ENCODE measurements at places on chromosomes 16 and 17.

- DNase-seq = no peak
Observed at GRCh38 chr17:17545031-17545820, 46.3 kb downstream of the PEMT start.

GRCh38 chr16:11783319-11784037 is 13.6 kb downstream of the ZC3H7A start:
- DNase-seq = no peak

- peak; percentile 58 for DNase-seq
Observed at GRCh38 chr17:48335858-48336500, 94.0 kb downstream of the SKAP1 start.

DNA sequence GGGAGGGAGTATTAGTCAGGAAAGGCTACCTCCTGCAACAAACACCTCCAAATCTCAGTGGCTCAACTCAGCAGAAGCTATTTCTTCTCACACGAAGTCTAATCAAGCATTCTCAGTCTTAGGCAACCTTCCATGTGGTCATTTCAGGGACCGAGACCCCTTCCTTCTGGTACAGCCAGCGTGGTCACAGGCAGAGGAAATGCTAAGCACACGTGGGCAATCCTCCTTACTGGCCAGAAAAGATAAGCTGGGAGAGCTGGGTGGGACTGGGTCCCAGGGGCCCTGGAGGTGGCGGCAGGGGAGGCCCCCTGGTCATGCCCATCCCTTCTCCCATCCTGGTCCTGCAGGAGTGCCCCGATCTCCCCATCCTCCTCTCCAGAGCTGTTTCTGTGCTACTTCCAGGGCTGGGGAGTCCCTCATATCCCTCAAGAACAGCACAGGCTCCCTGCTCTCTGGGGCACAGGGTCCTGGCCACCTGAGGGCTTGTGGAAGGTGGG is 5.7 kb upstream of the CX3CL1 start:
- no peak for DNase-seq

DNA sequence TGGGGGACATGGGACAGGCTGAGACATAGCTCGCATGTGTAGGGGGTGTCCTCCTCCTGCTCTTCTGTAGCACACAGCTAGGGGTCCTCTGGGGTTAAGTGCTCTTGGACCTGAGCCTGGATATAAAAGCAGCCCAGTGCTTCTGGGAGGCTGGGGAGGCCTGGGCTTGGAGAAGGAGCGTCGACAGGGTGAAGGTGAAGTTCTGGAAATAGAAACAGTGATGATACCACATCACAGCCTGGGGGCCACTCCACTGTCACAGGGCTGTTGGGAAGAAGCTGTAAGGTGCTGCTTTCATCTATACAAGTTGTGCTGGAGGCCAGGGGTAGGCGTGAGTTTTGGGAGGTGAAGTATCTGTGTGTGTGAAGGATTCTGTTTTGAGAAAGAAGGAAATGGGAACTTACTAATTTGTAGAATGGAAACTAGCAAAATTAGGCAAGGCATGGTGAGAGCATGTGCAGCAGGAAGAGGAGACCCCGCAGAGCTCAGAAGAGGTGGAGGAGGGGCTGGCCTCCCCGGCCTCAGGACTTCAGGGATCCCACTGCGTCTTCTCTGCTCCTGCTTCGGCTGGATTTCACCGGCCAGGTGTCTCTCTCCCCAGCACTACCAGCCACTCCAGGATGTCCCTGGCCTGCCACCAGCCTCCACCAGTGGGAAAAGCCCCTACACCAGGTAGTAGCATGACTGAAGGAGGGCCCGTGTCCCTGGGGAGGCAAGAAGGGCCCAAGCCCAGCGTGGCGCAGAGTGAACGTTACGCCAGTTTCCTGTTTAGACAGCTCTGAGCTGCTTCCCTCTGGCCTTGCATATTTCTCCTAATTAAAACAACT is 19.4 kb downstream of the PLCG2 start:
- DNase-seq = no peak

- DNase-seq = peak; percentile 49
Observed at GRCh38 chr17:27345141-27345904, 51.4 kb downstream of the WSB1 start.

- no peak for DNase-seq
Observed at GRCh38 chr17:29710520-29710884, 87.8 kb upstream of the CORO6 start.

DNA sequence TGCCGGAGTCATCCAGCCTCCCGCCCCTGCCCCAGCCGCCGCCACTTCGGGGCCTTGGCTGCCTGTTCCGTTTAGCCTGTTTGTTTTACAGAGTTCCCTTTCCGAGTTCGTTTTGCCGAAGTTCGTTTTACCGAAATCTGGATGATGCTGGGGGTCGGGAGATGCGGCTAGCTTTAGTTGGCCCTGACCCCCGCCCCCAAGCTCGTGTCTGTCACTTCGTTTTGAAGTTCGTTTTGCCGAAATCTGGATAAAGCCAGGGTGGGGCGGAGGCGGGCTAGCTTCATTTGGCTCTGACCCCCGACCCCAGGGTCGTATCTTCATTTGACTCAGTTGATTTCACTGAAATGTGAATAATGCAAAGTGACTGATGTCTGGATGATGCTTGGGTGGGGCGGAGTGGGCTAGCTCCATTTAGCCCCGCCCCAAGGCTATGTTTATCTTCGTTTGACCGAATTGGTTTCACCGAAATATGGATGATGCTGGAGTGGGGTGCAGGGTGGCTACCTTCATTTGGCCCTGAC is 591 bp downstream of the PSMD7 start:
- DNase-seq = no peak

GRCh38 chr17:17938388-17939107 is 33.7 kb downstream of the TOM1L2 start:
- DNase-seq = no peak

- DNase-seq = no peak
Observed at GRCh38 chr17:80109713-80110446, 8.5 kb downstream of the GAA start.

- no peak for DNase-seq
Observed at GRCh38 chr17:56540836-56541235, 52.7 kb upstream of the NOG start.

- no peak for DNase-seq
Observed at GRCh38 chr16:3992297-3993051, 112.0 kb upstream of the CREBBP start.

- no peak for DNase-seq
Observed at GRCh38 chr17:59616253-59616920, 3.3 kb upstream of the CLTC start.

DNA sequence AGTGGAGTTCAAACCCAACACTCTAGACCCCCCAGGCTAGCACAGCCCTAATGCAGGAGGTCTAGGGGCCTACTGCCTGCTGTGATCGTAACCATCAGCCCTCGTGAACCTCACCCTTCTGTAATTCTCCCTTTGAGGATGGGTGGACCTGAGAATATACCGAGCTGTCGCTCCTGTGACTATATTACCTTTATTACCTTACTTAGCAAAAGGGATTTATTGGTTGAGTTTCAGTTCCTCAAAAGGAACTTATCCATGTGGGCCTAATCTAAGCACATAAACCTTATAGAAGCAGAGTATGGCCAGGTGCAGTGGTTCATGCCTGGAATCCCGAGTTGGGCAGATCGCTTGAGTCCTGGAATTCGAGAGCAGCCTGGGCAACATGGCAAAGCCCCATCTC is 19.2 kb upstream of the EMP2 start:
- no peak for DNase-seq

GRCh38 chr16:14452066-14452465 is 178.0 kb downstream of the PARN start:
- no peak for DNase-seq

DNA sequence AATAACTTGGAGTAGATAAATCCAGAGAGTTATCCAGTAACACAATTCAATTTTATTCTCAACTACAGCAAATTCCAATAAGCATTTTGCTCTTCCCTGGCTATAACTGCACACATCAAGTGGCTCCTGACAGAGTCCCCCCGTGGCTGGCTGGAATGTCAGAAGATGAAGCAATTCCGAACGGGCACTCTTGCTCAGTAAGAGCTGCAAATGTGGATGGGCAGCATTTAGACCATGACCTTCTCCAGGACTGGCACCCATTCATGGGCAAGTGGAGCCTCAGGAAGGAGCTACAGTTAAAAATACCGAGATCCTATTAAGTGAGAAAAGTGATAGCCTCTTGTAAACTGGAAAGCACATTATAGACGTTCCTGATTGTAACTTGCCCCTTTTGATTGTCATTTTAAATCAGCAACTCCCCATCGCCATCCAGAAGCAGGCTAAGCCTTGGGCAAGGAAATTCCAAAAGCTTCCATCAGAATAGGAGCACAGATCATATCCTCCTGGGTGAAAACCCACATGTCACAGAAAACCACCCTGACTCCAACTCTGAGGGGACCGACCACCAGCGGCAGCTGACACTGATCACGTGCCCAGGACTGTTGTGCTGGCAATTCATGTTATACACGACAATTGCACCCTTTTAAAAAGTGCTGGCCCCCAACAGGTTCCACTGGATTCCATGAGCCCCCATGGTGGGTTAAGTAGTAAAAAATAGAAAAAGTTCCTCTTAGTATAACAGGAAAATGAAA is 7.1 kb downstream of the UBE2O start:
- no peak for DNase-seq

GRCh38 chr17:42783062-42783790 is 2.8 kb downstream of the WNK4 start:
- DNase-seq = no peak

GRCh38 chr16:76668207-76668725 is 391.1 kb downstream of the CNTNAP4 start:
- peak; percentile 14 for DNase-seq

GRCh38 chr17:64130559-64131001 is 636 bp upstream of the ERN1 start:
- DNase-seq = no peak

- no peak for DNase-seq
Observed at GRCh38 chr17:337453-337852, 15.2 kb downstream of the RPH3AL start.

DNA sequence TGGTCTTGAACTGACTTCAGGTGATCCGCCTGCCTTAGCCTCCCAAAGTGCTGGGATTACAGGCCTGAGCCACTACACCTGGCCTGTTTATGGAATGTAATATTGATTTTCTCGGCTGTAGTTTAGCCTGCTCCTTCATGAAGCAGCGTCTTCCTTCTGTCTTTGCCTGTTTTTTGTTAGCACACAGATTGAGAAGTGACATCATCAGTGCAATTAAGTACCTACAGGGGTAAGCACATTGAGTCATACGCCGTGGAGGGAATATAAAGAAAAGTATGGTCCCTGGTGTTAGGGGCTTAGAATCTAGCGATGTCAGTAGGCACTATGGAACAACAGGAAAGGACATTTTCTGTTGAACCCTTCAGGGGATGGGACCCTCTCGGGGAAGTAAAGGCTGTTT is 48.7 kb upstream of the SEC14L1 start:
- no peak for DNase-seq

DNA sequence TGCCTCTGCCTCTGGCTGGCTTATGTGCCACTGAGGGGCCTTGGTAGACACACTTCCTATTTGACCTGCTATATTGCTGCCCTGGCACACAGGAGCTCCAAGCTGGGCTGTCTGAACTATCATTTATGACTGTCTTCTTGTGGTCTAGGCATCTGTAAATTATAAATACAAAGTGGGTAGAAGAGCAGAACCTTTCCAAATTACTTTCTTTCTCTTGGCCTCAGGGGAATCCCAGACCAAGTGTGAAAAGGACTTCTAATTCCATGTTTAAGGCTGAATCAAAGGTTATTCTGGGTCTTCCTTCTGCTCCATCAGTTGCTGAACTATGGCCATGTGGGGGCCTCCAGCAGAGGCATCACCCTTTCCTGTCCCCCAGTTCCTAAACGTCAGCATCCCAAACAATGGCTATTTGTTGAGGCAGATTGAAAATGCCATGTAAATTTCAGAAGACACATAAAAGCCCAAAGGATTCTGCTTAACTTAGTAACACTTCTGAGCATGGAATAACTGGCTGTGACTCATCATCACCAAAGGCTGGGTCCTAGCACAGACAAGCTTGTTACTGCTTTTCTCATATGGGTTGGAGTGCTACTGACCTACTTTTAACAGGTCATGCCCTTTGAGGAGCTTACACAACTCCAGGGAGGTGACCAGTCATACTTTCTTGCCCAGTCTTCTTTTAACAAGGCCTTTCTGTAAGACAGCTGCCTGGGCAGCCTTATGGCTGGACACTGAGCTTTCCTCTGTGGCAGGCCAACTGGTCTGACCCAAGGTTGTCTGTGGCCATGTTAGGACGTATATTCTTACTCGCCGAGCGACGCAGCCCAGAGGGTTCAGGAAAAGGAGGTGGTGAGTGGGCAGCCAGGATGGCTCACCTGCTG is 154.8 kb downstream of the VPS53 start:
- no peak for DNase-seq

- no peak for DNase-seq
Observed at GRCh38 chr16:84820305-84820684, 510 bp downstream of the CRISPLD2 start.

DNA sequence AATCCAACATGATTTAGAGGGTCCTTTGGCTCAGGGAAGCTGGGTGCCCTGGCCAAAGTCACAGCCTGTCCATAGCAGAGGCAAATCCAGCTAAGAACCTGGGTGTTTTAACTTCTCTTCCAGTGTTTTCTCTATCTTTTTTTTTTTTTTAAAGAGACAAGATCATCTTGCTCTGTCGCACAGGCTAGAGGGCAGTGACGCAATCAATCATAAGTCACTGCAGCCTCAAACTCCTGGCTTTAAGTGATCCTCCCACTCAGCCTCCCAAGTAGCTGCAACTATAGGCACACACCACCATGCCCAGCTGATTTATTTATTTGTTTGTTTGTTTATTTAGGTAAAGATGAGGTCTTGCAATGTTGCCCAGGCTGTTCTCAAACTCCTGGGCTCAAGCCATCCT is 14.8 kb upstream of the GRIN2A start:
- DNase-seq = no peak

GRCh38 chr17:80834893-80835275 is 156.8 kb upstream of the CHMP6 start:
- no peak for DNase-seq

- peak; percentile 6 for DNase-seq
Observed at GRCh38 chr16:79805621-79806020, 205.1 kb upstream of the MAF start.

GRCh38 chr16:49200223-49200820 is 81.3 kb downstream of the CBLN1 start:
- DNase-seq = no peak

GRCh38 chr17:18981642-18982424 is 22.7 kb downstream of the FAM83G start:
- no peak for DNase-seq

DNA sequence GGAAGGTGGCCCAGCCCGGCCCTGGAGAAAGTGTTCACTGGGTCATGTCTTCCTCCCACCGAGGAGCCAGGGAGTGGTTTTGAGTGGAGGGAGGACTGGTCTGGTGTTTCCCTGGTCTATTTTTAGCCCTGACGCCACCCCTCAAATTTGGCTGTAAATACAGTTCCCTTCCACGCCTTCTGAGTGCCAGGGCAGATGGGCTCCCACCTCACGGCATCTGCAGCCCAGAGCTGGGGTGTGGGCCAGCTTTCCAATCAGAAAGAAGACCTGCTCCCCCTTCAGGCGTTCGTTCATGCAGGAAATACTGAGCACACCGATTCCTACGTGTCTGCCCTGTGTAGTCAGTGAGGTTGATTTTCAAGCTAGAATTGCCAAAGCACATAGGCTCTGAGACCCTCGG is 53.7 kb downstream of the SNX20 start:
- DNase-seq = no peak

- peak; percentile 9 for DNase-seq
Observed at GRCh38 chr16:15857724-15858560, 1.1 kb upstream of the MYH11 start.

- DNase-seq = peak; percentile 78
Observed at GRCh38 chr16:3443108-3444031, at the start of the genes NAA60 and ZNF597. Gene NAA60 (plus strand): TSS chr16:3443680. CDS start chr16:3476228, 32,548 bp downstream. Gene ZNF597 (minus strand): TSS chr16:3443504. CDS start chr16:3443153, 351 bp downstream.

All from neuronal stem cell (in vitro differentiated cells).